Fibroblast of skin of left quadriceps (primary cell): ENCODE measurements at places on chromosomes 4 and X.
A peak's percentile ranks its signal among the peaks of the same experiment; 100 is the strongest.

DNA sequence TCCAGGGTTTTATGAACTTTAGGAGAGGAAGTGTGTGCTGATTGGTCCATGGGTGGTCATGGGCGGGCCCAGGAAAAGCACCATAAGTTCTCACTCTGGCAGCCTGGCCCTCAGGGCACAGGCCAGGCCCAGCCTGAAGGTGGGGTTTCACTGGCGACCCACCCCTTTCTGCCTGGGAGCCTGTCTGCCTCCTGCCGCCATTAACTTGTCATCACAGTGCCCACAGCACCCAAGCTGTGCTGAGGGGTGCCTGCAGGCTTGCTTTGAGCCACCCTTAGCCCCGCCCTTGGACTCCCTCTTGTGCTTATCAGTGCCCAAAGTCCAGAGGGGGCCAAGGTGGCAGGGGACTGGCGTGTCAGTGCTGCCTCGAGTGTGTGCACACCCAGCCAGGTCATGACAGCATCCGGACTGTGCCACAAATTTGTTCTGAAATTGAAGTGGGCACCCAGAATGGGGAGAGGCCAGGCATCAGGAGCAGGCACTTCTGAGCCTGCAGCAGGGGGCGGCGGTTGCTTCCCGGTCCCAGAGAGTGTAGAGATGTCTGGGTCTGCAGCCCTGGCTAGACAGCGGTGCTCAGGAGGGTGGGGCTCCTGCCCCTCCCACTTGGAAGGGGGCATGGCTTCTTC is 455.6 kb downstream of the TMA16 start:
- DNase-seq: no peak

GRCh38 chrX:9376111-9376510 is 88.7 kb upstream of the TBL1X start:
- DNase-seq: no peak

DNA sequence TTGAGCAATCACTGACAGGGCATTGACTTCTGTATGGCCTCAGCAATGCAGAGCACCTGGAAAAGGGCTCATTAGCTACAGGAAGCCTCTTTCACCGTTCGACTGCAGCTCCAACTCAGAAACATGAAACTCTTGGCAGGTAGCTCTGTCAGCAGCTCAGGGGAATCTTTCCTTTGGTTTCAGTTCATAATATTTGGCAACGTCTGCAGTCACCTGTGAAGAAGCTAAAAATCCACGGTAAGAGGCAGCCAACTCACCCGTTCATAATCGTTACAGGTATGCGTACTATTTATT is 354.9 kb downstream of the CAMK2D start:
- no peak for DNase-seq

DNA sequence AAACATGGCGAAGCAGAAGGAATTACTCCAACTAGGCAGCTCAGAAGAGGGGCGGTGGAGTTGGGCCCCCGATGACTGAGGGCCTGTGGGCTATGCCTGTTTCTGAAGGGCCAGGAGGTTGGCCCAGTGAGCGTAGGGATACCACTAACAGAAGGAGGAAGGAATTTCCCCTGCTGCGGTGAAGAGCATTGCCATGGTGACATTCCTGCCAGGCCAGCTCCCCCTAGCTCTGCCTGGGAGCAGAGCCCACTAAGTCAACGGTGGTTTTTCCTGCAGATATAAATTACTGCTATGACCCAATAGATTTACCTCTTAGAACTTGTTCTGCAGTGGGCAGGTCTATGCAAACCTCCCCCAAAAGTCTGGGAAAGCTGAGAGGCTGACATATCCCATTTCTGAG is 28.9 kb upstream of the HMX1 start:
- DNase-seq: no peak

- no peak for DNase-seq
Measured at GRCh38 chrX:119573222-119573621, 1.1 kb upstream of the UBE2A start.

GRCh38 chr4:110489901-110490508 is 14.1 kb downstream of the ENPEP start:
- DNase-seq: no peak

- peak; percentile 45 for DNase-seq
Measured at GRCh38 chr4:38565271-38566199, 98.5 kb upstream of the KLF3 start.

- no peak for DNase-seq
Measured at GRCh38 chrX:110588164-110588563, 207.5 kb downstream of the CHRDL1 start.

DNA sequence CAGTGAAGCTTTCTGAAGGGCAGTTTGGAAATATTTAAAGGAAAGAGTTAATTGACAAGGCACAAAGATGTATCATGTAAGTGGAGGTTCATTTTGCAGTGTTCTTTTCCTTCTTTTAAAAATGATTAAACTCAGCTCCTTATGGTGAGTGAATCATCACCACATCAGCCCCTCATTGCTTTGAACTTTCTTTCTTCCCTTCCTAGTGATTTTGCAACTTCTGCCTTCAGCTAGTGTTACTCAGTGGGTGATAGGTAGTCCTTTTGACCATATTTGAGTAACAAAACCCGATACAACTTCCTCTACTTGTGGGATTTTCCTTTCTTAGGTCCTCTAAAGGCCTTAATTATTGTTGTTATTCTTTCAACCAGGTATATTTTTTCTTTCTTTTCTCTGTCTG is 8.2 kb downstream of the ZCCHC4 start:
- DNase-seq: peak; percentile 69

DNA sequence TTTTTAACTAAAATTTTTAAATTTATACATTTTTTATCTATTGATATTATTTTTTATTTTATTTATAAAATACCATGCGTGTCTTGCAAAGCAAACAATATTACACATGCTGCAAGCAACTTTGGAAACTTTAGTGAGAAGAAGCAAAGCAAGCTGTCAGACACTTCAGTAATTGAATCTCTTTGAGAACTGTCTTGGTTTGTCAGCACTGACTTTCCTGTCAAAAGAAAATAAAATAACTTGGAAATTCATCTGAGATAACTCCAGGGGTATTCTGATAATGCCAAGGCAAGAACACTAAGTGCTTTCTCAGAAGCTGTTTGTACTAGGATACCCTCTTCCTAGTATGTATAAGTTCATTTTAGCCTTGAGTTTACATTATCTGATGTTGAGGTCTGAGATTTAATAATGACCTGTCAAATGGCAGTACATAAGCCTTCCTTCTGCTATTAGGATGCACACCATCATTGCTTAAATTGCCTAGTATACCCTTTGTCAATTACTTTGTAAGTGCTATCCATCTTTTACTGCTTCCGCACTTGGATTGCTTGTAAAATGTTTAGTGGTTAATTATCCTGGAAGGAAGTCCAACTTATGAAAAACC is 624.2 kb upstream of the AGA start:
- DNase-seq: no peak

GRCh38 chr4:38703635-38704034 is 39.6 kb downstream of the KLF3 start:
- DNase-seq: no peak

DNA sequence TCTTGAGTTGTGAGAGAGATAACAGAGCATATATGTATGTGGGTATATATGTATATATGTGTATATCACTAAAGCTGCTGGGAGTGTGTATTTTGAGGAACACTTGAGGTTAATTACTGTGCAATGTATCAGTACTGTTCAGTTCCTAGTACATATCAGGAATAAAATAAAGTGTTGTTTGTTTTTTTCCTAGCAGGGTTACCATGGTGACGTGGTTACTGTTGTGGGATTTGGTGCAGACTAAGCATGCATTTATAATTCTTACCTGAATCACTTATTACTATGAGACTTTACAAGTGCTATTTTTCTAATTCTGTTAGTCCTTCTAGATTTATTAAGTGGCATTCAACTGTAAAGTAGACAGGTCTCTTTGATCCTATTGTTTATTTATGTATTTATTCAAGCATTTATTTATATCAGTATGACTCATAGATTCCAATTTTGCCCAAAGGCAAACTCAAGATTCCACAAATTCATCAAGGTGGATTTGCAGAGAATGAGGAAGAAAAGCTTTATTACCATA is 26.9 kb upstream of the BEX4 start:
- no peak for DNase-seq

DNA sequence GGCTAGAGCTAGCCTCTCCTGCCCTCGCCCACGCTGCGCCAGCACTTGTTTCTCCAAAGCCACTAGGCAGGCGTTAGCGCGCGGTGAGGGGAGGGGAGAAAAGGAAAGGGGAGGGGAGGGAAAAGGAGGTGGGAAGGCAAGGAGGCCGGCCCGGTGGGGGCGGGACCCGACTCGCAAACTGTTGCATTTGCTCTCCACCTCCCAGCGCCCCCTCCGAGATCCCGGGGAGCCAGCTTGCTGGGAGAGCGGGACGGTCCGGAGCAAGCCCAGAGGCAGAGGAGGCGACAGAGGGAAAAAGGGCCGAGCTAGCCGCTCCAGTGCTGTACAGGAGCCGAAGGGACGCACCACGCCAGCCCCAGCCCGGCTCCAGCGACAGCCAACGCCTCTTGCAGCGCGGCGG is at the start of gene AR:
AR (plus strand) TSS at position 204 of the 400 bp plus-strand sequence. CDS start 1,126 bp downstream, outside the sequence.
- DNase-seq: peak; percentile 23

DNA sequence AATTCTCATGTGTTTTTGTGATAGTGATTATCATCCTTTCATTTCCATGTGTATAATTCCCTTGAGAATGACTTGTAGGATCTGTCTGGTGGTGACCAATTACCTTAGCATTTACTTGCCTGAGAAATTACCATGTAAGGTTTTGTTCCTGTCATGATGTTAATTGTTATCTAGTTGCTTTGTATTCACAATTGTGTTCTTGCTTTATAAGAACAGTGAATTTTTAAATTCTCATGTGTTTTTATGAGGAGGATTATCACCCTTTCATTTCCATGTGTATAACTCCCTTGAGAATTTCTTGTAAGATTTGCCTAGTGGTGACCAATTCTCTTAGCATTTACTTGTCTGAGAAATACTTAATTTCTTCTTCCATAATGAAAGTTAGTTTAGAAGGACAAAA is 758.2 kb upstream of the NDST4 start:
- no peak for DNase-seq

DNA sequence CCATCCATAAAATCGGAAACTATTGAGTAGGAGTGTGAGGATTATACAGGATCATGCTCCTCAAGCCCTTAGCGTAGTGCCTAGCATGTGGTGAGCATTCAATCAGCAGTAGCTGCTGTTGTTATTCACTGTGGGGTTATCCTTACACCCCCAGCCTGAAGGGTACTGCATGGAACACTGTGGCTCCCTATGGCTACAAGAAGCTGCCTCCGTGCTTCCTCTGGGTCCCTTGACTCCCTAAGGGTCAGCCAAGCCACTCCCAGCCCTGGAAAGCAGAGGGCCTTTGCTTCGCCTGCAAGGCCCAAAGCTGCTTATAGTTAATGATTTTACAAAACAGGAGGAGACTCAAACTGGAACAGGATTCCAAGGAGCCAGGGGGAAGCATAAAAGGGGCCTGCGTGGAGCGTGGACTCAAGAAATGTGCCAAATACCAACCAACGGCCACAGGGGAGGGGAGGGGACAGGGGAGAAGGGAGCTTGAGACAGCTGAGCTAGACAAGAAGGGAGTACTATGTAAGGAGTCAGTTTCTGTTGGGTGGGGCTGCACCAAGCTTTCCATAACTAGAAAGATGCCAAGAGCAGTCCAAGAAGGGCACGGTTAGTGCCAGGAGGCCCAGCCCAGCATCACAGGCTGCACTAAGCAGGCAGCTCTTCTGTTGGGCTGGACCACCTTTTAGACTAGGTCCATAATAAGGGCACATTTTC is 15.9 kb downstream of the SEPTIN6 start:
- no peak for DNase-seq

DNA sequence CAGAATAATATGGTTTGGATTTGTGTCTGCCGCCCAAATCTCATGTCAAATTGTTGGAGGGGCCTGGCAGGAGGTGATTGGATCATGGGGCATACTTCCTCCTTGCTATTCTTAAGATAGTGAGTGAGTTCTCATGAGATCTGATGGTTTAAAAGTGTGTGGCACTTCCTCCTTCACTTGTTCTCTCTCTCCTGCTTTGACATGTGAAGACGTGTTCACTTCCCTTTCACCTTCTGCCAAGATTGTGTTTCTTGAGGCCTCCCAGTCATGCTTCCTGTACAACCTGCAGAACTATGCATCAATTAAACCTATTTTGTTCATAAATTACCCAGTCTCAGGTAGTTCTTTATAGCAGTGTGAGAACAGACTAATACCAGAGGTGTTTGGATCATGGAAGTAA is 325.7 kb upstream of the GIMD1 start:
- DNase-seq: no peak

DNA sequence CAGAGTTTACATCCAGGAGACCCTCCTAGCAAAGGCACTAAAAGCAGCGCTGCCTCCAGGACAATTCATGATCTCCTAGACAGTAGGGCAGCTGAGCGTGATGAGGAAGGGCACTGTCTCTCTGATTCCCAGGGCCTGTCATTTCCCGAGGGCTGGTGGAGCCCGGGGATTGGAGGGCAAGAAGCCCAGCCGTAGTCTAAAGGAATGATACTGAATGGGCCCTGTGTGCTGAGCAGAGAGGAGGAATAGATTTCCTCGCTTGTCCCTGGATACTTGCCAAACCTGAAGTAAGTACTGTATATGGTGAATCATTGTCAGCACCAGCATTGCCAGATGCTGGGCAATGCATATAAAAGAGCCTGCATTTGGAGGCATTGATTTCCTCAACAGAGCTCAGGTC is 88.0 kb upstream of the SLITRK2 start:
- no peak for DNase-seq

GRCh38 chrX:118498351-118498750 is 2.7 kb downstream of the DOCK11 start:
- DNase-seq: no peak

GRCh38 chrX:130114141-130114588 is 3.9 kb upstream of the ELF4 start:
- DNase-seq: no peak

DNA sequence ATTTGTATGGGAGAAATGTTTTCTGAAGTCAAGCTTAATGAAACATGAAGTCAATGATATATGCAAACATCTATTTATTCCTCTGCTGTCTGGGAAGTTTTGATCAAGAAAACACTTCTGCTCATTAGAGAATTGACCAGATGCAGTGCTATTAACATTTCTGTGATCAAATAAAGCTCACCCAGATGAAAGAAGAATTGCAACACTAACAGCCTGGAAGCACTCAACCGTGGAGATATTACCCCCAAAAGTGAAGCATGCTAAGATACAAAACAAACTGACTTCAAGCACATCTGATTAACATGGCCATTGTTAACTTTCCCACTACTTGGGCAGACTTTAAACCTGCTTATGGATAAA is 73.7 kb upstream of the GUCY1A1 start:
- DNase-seq: no peak

DNA sequence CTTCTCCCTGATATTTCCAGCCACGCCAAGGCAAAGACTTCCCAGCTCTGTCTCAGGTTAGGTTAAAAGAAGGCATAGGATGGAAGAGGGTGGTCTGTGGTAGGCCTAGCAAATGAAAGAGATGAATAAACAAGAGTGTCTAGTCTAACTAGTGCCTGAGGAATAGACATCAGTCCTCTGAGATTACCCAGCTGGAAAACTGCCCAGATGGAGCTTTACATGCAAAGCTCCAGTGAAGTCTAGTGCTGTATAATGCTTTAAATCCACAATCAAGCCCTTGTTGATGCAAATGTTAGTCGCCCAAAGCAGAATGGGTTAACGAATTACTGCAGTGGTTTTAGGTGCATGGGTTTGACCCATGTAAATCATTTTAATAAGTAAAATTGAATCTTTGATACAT is 24.8 kb upstream of the GUCY1B1 start:
- peak; percentile 26 for DNase-seq
